ENCODE measurements at places on chromosomes 6 and 20.

- DNase-seq = no peak
Measured at GRCh38 chr6:6910734-6911295, 196.9 kb upstream of the RREB1 start.

DNA sequence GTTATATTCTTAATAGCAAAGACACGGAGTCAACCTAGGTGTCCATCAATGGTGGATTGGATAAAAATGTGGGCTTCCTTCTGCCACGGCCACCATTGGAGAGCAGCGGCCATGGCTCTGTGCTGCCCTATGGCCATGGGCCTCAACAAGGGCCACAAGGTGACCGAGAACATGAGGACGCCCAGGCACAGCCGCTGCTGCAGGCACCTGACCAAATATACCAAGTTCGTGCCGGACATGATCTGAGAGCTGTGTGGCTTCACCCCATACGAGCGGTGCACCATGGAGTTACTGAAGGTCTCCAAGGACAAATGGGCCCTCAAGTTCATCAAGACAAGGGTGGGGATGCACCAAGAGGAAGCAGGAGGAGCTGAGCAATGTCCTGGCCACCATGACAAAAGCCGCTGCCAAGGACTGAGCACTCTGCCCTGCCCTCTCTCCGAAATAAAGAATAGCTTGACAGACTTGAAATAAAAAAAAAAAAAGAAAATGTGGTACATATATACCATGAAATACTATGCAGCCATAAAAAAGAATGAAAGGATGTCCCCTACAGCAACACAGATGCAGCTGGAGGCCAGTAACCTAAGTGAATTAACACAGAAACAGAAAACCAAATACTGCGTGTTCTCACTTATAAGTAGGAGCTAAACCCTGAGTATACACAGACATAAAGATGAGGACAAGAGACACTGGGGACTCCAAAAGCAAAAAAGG lies 81.0 kb downstream of the FKBP5 start:
- DNase-seq = no peak

- DNase-seq = no peak
Measured at GRCh38 chr6:5401845-5402738, 140.8 kb downstream of the FARS2 start.

GRCh38 chr6:7747901-7748504 lies 22.1 kb downstream of the BMP6 start:
- DNase-seq = no peak

GRCh38 chr20:40958598-40958997 lies 70.0 kb upstream of the TOP1 start:
- no peak for DNase-seq

- DNase-seq = no peak
Measured at GRCh38 chr6:44645276-44645675, 257.8 kb downstream of the CDC5L start.

DNA sequence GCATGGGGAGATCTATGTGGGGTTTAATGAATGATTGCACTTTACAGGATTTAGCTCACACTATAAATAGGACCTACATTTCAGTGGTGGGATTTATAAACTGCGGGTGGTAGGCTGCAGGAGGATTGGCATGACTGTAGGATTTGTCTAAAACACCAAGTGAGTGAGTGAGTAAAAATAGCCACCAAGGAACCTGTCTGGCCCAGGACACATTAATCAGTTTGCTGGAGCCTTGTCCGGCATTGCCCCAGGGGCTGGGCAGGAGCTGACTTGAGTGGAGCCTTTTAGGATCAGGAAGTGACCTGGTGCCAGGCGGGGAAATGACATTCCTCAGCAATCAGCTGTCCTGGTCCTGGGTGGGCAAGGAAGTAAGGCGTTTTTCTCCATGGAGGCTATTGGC lies 278.7 kb upstream of the PRND start:
- DNase-seq = no peak

DNA sequence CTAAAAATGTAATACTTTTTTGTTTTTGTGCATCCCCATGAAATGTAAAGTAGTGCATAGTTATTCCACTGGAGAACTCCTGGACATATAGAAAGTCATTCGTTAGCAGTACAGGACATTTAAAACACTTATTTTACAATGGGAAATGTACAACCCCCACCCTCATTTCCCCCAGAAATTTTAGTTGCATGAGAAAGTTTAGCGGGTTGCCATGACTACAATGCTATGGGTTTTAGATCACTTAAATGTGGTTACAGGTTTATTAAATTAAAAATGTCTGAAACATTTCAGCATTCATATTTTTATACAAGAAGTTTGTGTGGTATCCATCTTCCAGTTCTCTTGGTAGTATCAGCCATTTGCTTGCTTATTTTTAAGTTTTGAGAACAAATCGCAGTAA lies 54.9 kb upstream of the TRAF3IP2 start:
- DNase-seq = no peak

- DNase-seq = no peak
Measured at GRCh38 chr20:57530327-57530981, 5.5 kb upstream of the CTCFL start.

DNA sequence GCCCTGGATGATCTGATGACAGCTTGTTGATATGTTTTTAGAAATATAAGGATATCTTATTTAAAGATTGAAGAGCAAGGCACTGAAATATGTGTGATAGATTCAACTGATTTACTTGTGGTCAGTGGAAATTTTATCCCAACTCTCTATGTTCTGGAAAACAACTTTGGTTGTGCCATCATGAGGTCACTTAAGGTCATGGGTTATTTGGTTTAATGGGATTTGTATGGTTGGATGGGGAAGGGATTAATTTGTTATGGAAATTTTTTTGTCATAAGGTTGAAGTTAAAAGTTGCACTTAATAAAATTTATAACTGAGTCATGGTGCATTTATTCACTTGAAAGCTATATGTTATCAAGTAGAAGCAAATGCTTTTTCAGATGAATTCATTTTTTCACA lies 214.3 kb upstream of the LAMP5 start:
- no peak for DNase-seq

DNA sequence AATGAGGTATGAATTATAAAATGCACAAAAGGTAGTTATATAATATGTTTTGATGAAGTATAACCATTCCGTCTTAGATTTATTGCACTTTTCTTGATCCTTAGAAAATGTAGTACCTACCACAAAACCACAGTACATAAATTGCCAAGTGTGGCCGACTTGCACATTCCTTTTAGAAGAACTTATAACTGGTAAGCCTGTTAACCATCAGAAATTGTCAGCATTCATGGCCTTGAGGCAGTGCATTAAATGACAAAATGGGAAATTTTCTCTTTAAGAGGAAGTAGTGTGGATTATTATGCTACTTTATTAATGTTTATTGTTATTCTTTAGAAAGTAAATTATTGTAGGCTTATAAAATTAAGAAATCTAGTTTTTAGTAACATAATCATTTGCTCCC lies 29.6 kb downstream of the TAB2 start:
- DNase-seq = no peak

GRCh38 chr6:29758761-29759160 lies 35.5 kb downstream of the HLA-F start:
- no peak for DNase-seq

Measured in NK-92 treated with Interleukin-12 subunit alpha and Interleukin-12 subunit beta, amount 100 ng/mL, for 24 hours (cell line).